ENCODE measurements at places on chromosomes 16 and 17.

- DNase-seq: peak; percentile 47
These were observed 1.5 kb downstream of the ATXN7L3 start for GRCh38 chr17:44197980-44198720.

GRCh38 chr16:13139661-13140241 is 238.4 kb downstream of the SHISA9 start:
- no peak for DNase-seq

DNA sequence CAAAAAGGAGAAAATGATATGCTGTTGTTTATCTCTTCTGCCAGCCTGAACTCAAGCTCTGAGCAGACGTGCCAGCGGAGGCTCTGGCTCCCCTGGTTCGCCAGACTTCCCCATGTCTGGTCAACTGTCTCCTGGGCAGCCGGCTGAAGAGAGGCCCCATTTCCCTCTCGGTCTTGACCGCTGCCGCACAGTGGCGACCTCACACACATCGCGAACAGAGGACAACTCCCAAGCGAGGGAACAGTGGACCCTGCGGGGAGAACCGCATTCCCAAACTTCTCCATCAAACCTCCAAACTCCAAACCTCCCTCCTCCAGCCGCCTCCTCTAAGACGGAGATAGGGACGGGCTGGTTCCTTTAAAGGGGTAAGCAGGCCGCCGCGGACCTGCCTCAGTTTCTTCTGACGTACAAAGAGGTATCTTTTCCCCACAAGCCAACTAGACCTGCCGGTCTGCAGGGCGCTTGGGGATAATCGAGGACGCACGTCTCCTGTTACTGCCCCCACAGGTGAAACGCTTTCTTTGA is 24.9 kb upstream of the RFFL start:
- DNase-seq: no peak

DNA sequence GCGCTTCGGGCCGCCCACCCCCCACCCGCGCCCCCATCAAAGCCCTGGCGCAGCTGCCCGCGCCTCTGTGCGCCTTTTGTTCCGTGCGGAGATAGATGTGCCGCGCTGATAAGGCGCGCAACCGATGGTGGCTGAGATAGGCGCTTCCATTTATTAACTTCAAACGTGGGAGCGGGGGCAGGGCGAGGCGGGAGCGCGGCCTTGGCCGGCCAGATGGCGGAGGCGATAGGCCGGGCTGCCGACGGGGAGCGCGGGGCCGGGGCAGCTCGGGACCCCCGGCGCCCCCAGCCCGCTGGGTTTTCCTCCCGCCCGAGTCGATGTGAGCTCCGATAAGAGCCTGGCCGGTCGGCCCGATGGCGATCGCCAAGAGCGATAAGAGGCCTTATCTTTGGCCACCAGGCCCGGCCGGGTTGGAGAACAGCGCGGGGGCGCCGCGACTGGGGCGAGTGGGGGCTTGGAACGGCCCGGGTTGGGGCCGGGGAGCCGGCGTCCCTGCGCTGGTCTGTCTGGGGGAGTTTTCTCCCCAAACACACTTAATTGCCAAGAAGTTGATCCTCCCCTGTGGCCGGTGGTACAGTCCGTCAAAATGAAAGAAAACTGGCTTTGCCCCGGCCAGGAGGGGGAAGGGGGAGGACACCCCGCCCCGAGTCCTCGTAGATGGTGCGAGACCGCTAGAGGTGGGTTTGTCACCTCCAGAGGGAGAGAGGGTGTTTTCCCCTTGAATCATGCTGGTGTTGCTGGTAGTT is 2.7 kb downstream of the ZFPM1 start:
- DNase-seq: peak; percentile 69

DNA sequence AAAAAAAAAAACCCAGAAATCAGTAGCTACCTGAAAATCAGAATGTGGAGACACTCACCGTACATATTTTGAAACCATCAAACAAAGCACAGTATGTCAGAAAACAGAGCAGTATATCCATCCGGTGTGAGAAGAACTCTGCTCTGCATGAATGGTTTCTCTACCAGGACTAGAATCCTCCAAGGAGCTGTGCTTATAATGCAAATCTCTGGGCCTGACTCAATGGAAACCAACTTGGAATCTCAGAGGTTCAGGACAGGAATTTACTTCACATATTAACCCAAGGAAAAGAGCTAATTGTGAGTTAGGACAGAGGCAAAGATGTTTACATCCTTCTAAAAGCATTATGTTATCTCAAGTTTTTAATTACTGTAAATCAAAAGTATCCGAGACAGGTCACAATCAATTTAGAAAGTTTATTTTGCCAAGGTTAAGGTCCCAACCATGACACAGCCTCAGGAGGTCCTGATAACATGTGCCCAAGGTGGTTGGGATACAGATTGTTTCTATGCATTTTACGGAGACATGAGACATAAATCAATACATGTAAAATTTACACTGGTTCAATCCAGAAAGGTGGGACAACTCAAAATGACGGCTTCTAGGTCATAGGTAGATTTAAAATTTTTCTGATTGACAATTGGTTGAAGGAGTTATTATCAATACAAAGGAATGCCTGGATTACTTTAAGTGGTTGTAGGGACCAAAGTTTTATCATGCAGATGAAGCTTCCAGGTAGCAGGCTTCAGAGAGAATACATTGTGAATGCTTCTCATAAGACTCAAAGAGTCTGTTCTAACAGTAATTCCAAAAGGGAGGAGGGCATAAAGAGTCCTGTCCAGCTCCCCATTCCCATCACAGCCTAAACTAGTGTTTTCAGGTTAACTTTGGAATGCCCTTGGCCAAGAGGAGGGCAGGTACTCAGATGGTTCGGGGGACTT is 164.1 kb downstream of the CDH8 start:
- DNase-seq: no peak

DNA sequence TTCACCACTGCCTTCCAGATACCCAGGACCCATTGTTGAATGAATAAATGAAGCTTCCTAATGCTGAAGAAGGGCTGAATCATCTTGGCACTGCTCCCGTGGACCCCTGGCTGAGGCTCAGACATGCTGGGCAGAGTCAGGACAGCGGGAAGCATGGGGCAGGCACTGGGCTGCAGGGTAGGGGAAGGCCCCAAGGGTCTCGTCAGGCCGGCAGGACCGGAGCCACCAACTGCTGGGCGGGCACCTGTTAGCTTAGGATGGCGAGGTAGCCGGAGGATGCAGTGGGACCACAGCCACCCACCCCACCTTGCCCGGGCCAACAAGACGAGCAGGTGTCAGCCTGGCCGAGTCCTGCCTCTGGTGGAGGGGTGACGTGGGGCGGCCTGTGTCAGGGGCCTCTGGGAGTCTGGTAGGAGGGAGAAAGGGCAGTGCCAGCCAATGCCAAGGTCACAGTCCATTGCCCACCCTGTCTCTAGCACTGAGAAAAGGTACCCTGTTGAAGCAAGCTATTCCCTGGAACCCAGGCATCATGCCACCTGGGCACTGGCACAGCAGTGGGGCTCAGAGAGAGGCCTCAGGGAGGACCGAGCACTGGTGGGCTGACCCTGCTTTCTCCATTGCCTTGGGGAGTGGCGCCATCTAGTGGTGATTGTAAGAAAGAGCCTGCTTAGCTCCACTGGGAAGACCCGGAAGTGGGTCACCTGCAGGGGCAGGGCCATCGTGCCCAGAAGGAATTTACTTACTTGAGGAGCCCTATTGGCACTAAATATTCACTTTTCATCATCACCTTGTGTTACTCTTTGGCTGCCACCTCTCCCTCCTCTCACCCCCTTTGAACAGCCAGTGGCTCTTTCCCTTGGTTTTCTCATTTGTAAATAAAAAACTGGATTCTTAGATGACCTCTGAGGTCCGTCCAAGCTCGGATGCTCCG is 3.0 kb upstream of the DLX3 start:
- peak; percentile 89 for DNase-seq

GRCh38 chr16:79810449-79811189 is 210.1 kb upstream of the MAF start:
- no peak for DNase-seq

DNA sequence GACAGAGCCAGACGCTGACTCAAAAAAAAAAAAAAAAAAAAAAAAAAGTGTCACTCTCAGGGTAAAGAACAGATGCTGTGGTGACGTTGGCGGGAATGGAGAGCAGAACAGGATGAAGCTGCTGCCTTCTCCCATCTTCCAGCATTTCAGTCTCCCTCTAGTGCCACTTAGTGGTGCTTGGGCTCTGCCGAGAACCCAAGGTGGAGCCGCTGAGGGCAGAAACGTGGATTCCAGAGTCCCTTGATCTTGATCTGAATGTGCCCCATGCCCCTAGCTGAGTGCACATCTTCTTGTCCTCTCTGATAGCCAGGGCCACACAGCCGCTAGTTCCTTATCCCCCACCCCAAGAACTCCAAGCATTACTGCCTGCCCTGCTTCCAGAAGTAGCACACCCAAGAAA is 43.2 kb upstream of the FA2H start:
- no peak for DNase-seq

- DNase-seq: no peak
These were observed 80.7 kb downstream of the HELZ start for GRCh38 chr17:67164302-67164701.

- no peak for DNase-seq
These were observed 13.5 kb downstream of the UBE2O start for GRCh38 chr17:76439314-76439928.

GRCh38 chr17:38597375-38597774 is 8.4 kb downstream of the SRCIN1 start:
- DNase-seq: no peak

GRCh38 chr17:7215136-7215638 is 4.4 kb downstream of the DLG4 start:
- no peak for DNase-seq

DNA sequence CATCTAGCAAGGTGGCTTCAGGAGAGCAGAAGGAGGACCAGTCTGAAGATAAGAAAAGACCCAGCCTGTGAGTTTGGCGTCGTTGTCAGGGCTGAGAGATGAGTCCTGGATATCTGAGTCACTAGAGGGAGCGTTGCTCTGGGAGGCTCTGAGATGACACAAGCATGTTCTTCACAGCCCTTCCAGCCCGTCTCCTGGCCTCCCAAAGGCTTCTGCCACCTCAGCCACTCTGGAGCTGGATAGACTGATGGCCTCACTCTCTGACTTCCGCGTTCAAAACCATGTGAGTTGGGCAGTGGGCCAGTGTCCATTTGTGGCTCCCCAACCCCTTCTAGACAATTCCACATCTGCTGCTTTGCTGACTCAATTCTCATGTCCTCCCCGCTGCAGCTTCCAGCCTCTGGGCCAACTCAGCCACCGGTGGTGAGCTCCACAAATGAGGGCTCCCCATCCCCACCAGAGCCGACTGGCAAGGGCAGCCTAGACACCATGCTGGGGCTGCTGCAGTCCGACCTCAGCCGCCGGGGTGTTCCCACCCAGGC is 2.3 kb downstream of the TGFB1I1 start:
- DNase-seq: no peak

Measured in CD8-positive, alpha-beta memory T cell (primary cell).